Esophagus squamous epithelium (tissue), 5 donors: ENCODE measurements at places on chromosomes 12 and 14.

- no peak for DNase-seq
These were observed 31.9 kb downstream of the GUCY2C start for GRCh38 chr12:14664434-14665023.

DNA sequence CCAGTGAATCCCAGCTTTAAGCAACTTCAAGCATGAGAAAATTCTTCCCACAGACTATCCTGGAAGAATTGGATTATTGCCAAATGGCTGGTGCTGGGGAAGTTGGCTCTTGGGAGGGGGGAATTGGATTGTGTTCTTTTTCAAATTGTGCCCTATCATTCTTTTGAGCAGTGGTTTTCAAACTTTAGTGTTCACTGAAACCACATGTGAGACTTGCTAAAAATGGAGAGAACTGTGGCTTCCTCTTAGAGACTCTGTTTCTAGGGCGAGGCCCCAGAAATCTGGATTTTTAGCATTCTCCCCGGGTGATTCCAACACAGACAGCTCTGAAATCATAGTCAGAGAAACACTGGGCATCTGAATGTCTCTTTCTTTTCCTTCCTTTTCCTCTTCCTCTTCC lies 14.3 kb upstream of the OTUB2 start:
- DNase-seq: no peak

- DNase-seq: no peak
These were observed 3.0 kb downstream of the MIS18BP1 start for GRCh38 chr14:45249856-45250575.

GRCh38 chr12:4099276-4099675 lies 174.3 kb upstream of the CCND2 start:
- no peak for DNase-seq

DNA sequence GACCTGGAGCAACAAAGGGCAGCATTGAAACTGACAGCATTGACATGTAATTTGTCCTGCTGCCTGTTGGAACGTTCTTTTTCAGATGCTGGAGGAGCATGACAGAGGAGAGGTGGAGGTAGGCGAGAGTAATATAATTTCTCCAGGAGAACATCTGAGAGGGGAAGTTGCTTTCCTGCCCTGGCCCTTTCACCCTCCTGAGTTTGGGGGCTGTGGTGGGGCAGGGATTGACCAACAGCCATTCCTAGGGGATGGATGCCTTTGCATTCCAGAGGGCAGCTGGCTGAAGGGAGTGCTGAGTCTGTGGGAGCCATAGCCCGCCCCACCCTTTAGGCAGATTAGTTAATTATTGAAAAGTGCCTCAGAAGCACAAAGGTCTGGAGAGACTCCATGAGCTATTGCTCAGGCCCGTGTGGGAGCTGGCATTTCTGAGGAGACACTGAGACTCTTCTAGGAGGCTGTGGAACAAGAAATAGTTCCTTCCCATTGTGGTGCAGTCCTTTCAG lies 73.5 kb downstream of the ARF6 start:
- DNase-seq: no peak

DNA sequence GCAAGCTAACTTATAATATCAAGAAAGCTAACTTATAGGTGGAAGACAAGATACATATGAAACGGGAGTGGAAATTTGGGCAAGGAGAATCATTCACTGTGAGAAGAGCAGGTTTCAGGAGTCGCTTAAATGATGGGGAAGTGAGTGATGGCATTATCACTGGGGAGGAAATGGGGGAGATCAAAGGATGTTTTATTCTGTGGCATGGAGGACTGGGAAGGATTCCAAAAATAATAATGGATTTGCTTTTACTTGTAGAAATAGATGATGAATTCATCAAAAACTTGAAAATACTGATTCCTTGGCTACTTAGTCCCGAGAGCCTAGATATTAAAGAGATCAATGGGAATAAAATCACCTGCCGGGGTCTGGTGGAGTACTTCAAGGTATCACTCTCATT lies 47.8 kb downstream of the SAV1 start:
- DNase-seq: no peak

- no peak for DNase-seq
These were observed 165.8 kb downstream of the TMTC2 start for GRCh38 chr12:82852529-82852928.

DNA sequence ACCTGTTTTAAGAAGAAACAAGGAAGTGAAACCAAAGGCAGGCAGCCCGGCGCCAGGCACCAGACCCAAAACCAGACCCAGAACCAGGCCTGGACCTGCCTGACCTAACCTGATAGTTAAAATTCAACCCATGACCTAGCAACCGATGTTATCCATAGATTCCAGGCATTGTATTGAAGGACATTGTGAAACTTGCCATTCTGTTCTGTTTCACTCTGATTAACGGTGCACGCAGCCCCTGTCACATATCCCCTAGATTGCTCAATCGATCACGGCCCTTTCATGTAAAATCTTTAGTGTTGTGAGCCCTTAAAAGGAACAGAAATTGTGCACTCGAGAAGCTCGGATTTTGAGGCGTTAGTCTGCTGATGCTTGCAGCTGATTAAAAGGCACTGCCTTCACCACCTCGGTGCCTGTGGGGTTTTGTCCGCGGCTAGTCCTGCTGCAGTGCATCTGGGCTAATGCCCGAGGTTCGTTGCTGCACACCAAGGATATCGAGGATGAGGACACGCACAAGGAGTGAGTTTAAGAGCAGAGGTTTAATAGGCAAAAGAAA lies 262.5 kb upstream of the TMEM132C start:
- DNase-seq: no peak

DNA sequence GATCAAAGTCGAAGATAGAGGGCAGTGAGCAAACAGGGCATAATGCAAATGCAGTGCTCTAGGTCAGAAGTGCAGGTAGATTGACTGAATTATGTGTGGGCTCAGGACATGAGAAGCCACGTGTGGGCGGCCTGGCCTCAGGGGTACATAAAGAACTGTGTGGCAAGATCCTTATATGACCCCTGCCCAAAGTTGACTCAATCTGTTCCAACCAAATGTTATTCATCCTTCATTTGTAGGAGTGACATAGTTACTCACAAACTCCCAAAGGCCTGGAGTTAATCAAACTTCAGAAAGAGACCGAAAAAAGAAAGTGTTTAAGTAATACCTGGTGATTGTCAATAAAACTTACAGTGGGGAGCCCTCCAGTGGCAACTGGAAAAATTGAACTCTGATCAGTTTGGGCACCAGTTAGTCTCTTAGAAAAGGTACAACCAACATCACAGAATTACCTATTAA lies 150.4 kb upstream of the FAR2 start:
- DNase-seq: no peak

- DNase-seq: no peak
These were observed 13.1 kb upstream of the CHD4 start for GRCh38 chr12:6620137-6620884.

- no peak for DNase-seq
These were observed at the start of the genes FOXA1 and TTC6 for GRCh38 chr14:37594971-37595808. FOXA1 (minus strand) TSS chr14:37595249; CDS start chr14:37594972, 277 bp downstream. TTC6 (plus strand) TSS chr14:37595629; CDS start chr14:37622065, 26,436 bp downstream.

- no peak for DNase-seq
These were observed 23.0 kb downstream of the EVL start for GRCh38 chr14:100088226-100088625.

- DNase-seq: no peak
These were observed 445.6 kb upstream of the PDE3A start for GRCh38 chr12:19922717-19923116.

- DNase-seq: no peak
These were observed 177.1 kb downstream of the CACNA1C start for GRCh38 chr12:2229661-2230539.

DNA sequence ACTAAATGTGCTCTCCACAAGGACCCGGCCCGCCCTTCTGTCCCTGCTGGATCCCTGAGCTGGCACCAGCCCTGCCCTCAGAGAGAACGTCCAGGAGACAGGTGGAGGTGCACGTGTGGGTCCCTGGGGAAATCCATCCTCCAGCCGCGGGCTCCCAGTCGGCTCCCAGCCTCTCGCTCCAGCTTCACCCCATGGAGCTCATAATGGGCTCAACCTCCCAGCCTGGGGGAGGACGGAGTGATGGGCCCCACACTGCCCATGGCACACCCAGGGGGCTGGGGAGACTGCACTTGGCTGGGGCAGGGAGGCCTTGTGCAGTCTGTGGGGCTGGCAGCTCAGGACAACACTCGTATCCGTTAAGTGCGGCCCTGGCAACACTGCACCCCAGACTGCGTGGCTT lies 250.5 kb downstream of the TMEM121 start:
- no peak for DNase-seq

DNA sequence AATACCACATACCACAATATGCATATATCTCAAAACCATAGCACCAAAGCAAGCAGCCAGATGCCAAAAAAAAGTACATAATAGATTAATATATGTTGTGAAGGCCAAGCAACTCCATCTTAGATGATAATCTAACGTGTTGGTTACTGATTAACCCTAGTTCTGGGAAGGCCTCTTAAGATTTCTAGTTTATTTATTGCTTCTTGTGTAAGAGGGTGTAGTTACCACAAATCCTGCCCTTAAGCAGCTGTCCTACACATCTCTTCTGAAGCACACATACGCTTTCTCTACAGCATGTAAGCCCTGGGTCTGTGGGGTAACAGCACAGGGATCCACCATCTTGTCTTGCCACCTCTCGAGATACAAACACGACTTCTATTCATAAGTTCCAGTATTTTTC lies 236.8 kb upstream of the AVPR1A start:
- DNase-seq: no peak

GRCh38 chr14:96079066-96079465 lies 39.9 kb downstream of the C14orf132 start:
- no peak for DNase-seq

DNA sequence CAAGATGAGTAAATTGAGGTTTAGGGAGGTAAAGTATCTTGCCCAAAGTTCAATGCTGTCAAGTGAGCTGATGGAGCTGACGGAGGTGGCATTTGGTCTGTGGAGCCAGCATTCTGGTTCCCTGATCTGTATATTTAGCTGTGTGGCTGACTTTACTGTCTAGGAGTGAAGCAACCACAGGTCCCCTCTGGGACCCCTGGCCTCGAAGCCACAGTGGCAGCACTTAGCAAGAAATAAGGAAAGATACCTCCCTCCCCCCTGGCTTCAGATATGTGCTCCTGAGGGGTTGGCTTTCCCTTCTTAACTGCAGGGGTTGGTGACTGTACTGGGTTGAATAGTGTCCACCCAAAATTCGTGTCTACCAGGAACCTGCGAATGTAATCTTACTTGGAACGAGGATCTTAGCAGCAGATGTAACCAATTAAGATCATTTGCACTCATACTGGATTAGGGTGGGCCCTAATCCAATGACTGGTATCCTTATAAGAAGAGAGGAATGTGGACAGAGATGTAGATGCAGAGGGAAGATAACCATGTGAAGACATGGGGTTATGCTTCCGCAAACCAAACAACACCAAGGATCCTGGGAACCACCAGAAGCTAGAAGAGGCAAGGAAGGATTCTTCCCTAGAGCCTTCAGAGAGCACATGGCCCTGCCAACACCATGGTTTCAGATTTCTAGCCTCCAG lies 2.0 kb upstream of the ACVR1B start:
- DNase-seq: no peak

GRCh38 chr12:103654816-103655215 lies 67.7 kb downstream of the STAB2 start:
- no peak for DNase-seq

DNA sequence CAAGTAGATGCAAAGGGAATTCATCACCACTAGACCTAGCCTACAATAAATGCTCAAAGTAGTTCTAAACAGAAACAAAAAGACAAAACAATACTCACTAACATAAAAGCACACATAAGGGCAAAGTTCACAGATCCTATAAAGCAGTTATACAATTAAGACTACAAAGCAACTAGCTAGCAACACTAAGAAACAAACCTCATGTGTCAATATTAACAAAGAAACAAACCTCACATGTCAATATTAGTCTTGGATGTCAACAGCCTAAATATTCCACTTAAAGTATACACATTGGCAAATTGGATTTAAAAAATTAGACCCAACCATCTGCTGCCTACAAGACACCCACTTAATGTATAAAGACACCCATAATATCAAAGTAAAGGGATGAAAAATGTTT lies 152.7 kb downstream of the KCNK10 start:
- DNase-seq: no peak

DNA sequence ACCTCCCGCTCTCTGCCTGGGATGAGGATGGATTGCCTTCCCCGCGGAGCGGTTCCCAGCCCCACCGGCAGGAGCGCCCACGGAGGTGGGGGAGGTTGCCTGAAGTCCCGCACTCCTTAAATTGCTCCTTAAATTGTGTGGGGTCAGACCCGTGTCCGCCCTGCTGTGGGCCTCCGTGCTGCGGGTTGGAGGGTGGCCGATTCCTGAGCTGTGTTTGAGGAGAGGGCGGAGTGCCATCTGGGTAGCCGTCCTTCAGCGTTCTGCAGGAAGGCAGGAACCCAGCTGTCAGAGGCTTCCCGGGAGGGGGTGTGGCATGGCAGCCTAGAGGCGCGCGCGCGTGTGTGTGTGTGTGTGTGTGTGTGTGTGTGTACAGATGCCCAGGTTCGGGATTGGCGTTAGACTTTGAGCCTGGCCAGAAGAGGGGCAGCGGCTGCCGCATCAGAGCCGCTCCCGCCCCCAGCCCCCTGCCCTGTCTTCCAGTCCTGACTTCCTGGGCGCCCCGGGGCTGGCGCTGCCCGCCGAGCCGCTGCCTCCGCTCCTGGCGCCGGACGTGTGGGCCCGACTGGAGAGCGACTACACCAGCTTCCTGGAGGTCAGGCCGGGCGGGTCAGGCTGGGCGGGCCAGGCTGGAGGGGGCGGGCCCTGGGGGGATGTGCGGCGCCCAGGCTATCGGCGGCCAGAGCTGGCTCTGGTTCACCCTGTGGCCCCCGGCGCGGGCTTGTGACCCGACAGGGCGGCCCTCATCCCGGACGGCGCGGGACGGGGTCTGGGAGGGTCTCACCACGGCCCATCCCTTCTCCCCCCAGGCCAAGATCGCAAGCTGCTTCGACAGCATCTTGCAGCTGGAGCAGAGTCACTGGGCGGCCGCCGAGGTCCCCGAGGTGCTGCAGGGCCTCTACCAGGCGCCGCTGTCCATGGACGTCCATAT lies 9.2 kb downstream of the EXOC3L4 start:
- no peak for DNase-seq

DNA sequence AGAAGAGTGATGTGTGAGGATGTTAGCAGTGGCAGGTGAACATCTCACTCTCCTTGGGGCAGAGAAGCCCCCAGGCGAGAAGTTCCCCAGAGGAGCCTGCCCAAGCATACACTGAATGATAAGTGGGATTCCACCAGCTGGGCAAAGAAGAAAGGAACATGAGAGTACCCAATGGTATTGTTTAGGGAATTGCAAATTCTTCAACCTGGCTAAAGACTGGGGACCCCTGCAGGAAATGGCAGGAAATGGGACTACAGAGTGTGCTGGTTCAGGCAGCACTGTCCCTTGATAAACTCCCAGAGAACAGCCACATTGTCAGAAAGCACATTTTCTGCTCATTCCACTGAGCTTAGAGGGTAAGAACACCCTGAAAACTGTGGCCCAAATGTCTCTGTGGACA lies 121.3 kb downstream of the RPS29 start:
- DNase-seq: no peak

DNA sequence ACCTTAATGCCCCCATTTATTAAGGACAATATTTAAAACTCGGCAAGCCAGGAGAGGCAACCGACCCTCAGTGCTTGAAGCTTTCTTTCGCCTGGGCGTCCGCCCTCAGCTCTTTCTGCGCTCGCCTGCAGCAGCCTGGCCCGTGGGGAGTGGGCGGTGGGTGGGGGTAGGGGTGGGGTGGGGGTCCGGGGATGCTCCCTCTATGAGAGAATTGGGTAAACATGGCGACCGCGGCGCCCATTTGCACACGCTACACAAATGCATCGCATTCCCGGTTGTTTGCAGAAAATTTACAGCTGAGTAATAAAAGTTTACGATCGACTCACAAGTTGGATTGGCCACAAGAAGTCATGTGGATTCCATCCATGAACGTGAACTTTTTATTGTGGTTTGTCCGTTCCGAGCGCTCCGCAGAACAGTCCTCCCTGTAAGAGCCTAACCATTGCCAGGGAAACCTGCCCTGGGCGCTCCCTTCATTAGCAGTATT lies 7.7 kb downstream of the HOXC8 start:
- DNase-seq: no peak

GRCh38 chr12:51626115-51626514 lies 35.1 kb downstream of the SCN8A start:
- no peak for DNase-seq
